Activated T-cell treated with anti-CD3 and anti-CD28 coated beads for 24 hours (primary cell): ENCODE measurements at places on chromosomes 7 and 10.

GRCh38 chr10:106935978-106936451 lies 228.5 kb downstream of the SORCS1 start:
- no peak for DNase-seq

- DNase-seq: no peak
Measured at GRCh38 chr10:67110286-67110685, 184.4 kb downstream of the LRRTM3 start.

DNA sequence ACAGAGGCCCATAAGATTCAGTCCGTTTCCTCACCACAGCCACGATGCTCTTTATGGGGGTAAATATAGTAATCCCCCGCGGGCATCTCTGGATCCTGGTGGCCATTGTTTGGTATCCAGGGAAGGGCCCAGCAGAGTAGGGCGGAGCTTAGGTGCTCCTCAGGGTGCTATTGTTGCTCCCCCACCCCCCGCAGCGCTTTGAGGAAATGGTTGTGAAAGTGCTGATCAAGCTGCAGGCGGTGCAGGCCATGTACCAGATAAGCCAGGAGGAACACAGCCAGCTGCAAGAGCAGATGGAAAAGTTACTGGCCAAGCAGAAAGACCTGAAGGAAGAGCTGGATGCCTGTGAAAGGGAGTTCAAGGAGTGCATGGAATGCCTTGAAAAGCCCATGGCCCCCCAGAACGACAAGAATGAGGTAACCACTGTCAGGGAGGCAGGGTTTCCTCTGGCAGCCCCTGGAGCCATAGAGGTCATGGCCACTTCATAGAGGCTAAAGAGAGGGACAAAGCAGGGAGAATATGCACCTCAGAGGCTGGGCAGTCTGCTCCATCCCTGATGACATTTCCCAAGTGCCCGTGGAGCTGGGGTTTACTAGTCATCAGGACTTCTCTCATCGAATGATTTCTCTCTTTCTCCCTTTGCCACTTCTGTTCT lies 17.6 kb upstream of the FLNC start:
- no peak for DNase-seq

- DNase-seq: no peak
Measured at GRCh38 chr7:140348161-140348849, 50.0 kb downstream of the SLC37A3 start.

- DNase-seq: no peak
Measured at GRCh38 chr7:18536486-18536885, 40.9 kb downstream of the HDAC9 start.

DNA sequence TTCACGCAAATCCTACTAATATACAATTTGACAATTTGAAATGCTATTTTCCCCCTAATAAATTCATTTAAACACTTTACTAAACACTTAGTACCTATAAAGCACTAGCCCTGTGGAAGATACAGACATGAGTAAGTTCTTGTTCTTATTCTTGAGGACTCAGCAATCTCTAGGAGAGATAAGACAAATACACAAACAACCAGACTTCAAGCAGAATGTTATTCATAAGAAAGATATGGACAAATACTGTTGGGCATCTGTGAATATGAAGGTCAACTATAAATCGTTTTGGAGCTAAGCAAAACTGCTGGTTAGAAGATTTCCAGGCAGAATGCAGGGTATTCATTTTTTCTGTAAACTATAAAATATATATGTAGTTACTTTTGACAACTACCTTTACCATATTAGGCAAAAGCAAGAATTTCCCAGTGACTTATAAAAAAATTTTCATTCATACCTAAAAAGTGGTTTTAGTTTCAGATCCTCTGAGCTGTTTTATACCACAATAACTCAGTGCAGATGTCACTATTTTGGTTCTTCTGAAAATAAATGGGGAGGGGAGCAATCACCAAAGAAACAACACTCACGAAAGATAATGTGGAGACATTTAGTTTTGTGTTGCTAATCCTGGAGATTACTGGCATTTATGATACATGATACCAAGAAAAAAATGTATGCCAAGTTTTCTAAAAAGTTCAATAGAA lies 3.8 kb downstream of the VPS41 start:
- no peak for DNase-seq

DNA sequence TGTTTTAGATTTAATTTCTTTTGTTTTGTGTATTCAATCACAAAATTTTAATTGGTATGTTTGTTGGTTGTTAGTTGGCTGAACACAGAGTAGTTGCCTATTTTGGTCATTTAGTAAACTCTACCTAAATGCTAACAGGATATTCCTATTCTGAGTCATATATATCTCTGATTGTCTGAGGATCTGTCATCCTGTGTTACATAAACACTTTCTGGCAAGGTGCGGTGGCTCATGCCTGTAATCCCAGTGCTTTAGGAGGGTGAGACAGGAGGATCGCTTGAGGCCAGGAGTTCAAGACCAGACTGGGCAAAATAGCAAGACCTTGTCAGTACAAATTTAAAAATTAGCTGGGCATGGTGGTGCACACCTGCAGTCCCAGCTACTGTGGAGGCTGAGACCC lies 178.6 kb downstream of the PLCE1 start:
- DNase-seq: no peak
